ENCODE measurements at places on chromosomes 12 and 14. TPM values are rescaled to one million over a fixed set of nuclear protein-coding genes. Genes with fewer than 3 reads are reported as not detected.

The SLC10A1 gene
- total RNA-seq, result not detected

The ALX1 gene
- total RNA-seq, result 5.2 TPM

The CTSG gene
- total RNA-seq, result not detected

The LRRC9 gene
- total RNA-seq, result not detected

The IL23A gene
- total RNA-seq, result not detected

The APAF1 gene
- 14.8 TPM for total RNA-seq

The CPNE6 gene
- 0.16 TPM for total RNA-seq

The CCDC92 gene
- total RNA-seq, result 23.4 TPM

The ETFBKMT gene
- total RNA-seq, result 0.75 TPM

The SLC5A8 gene
- not detected for total RNA-seq

The SIX6 gene
- total RNA-seq, result not detected

The DNM1L gene
- total RNA-seq, result 44.2 TPM

The IQSEC3 gene
- total RNA-seq, result not detected

The NKX2-1 gene
- total RNA-seq, result not detected

The MMP17 gene
- 10.1 TPM for total RNA-seq

The RPGRIP1 gene
- 0.20 TPM for total RNA-seq

The AMN gene
- total RNA-seq, result 0.39 TPM

The P2RX2 gene
- total RNA-seq, result not detected

The CLMN gene
- 6.6 TPM for total RNA-seq

The NRXN3 gene
- 0.74 TPM for total RNA-seq

The EID3 gene
- 7.3 TPM for total RNA-seq

The KCNK13 gene
- 0.17 TPM for total RNA-seq

All from A549 treated with GW870086 at 1 μM for 4 hours (cell line).